ENCODE measurements at places on chromosomes 6 and 20.

DNA sequence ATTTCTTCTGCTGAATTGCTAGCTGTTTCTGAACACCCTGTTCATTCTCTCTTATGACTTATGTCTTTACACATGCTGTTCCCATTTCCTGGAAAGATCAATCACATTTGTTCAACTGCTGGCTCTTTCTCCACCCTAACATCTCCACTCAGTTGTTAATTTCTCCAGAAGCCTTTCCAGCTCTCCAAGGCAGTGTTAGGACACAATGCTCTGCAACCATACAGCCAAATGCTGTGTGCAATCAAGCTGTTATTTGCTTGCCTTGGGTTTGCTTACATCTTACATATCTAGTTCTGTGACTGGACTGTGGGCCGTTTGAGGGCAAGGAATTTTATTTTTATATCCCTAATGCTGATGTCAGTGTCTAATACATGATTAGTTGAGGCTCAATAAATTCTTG, 24.2 kb upstream of the CITED2 start:
- no peak for DNase-seq

DNA sequence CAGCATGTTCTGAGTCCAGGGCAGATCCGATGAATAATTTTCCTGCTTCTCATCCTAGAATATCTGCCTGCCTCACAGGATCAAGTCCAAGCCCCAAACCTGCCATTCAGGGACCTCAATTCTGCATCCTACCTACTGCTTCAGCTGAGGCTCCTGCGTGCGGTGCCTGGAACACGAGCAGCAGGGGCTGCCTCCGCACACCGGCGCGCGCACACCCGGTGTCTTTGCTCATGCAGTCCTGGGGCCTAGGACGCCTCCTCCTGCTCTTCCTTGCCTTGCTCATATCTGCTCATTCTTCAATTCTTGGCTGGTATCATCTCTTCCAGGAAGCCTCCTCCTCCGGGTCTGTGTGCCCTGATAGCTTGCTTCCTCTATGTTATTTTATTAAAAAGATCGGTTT, 81.1 kb upstream of the AGPAT4 start:
- peak; percentile 55 for DNase-seq

GRCh38 chr6:33774774-33775173, 14.2 kb downstream of the LEMD2 start:
- peak; percentile 21 for DNase-seq

- peak; percentile 82 for DNase-seq
Observed at GRCh38 chr6:28258877-28259777, at the start of gene NKAPL. Gene NKAPL (plus strand): TSS chr6:28259297. CDS start chr6:28259372, 75 bp downstream.

DNA sequence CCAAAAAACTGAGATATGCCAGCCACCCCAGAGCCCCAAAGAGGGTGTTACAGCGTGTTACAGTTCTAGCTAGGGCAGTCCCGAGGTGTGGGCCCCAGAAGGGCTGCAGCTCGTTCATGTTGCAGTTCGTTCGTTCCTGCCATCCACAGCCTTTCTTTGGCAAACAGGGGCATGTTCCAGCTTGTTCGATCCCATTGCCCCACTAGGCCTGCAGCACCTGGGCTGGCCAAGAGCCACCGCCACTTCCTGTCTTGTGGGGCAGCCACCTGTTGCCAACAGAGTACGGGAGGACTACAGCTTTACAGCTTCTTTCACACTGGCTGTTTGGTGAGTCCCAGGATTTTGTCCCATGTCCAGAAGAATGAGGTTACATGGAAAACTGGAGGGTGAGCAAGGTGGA, 198.1 kb downstream of the MMUT start:
- no peak for DNase-seq

- no peak for DNase-seq
Observed at GRCh38 chr20:22403022-22403631, 181.2 kb downstream of the FOXA2 start.

DNA sequence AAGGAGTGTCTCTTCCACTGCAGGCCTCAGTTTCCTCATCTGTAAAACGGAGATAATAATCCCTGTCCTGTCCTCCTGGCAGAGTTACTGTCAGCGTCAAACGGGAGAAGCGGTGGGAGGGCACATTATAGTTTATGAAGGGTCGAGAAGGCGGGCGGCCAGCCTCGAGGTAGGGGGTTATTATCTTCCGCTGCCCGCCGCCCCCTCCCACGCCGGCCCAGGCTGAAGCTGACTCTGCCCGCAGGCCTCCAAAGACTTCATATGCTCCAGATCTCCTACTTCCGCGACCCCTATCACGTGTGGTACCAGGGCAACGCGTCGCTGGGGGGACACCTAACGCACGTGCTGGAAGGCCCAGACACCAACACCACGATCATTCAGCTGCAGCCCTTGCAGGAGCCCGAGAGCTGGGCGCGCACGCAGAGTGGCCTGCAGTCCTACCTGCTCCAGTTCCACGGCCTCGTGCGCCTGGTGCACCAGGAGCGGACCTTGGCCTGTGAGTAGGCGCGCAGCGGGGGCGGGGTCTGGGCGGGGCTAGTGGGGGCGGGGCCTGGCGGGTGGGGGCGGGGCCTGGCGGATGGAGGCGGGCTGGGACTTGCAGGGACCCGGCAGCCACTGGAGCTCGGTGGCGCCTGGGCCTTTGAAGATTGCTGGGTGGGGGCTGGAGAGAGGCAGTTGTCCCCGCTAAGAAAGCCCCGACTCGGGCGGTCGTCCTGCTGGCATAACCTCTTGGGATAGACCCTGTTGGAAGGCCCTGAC, 2.8 kb downstream of the PROCR start:
- peak; percentile 80 for DNase-seq

DNA sequence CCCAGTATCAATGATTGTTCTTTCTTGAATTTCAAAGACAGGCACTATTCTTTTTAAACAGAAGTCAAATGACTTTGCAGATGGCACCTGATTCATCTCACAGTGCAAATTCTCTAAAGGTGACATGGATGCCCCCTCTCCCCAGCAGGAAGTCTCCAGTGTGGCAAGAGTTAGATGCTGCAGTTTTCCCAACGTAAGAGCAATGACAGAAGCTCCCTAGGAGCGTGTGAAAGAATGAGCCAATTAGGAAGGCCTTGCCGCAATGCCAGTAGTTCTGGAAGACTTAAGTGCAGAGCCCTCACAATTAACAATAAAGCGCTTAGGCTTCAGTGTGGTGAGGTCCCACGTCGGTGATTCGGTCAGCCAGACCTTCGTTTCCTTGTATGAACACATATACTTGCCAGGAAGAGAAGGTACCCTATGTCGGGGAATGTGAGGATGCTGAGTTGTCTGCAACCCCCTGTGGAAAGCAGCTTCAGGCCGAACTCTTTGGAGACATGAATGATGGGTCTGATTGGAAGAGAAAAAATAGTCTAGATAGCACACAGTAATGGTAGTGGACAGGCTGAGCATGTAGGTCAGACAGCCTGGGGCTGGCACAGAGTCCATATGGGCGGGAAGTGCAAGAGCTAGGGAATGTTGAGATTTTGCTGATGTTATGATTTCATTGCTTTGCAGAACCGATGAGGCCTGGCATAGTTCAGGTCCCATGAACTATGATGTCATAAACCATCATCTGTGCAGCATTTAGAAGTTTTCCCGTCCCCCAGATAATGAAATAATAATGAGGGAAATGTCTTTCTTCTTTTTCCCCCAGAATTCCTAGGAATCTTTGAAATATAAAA, 132.6 kb downstream of the PHACTR1 start:
- no peak for DNase-seq

DNA sequence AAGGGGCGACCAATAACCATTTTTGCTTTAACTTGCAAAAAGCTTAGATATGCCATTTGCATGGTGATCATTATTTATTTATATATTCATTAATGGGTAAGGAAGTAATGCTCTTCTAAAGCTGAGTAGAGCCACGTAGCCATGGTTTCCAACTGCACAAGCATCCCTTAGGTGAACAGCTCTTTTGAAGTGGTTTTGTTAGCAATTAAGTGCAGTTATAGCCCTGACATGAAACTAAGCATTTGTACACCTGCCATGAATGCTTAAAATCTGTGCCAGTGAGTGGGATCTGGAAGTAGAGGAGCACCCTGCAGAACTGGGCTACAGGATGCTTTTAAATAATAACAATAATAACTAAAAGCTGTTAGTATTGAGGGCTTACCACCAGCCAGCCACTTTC, 19.1 kb downstream of the TRAF3IP2 start:
- no peak for DNase-seq

GRCh38 chr6:118968416-118968815, 33.5 kb upstream of the MCM9 start:
- no peak for DNase-seq

All from osteoblast (primary cell).